ENCODE measurements at places on chromosomes 3 and 15.

DNA sequence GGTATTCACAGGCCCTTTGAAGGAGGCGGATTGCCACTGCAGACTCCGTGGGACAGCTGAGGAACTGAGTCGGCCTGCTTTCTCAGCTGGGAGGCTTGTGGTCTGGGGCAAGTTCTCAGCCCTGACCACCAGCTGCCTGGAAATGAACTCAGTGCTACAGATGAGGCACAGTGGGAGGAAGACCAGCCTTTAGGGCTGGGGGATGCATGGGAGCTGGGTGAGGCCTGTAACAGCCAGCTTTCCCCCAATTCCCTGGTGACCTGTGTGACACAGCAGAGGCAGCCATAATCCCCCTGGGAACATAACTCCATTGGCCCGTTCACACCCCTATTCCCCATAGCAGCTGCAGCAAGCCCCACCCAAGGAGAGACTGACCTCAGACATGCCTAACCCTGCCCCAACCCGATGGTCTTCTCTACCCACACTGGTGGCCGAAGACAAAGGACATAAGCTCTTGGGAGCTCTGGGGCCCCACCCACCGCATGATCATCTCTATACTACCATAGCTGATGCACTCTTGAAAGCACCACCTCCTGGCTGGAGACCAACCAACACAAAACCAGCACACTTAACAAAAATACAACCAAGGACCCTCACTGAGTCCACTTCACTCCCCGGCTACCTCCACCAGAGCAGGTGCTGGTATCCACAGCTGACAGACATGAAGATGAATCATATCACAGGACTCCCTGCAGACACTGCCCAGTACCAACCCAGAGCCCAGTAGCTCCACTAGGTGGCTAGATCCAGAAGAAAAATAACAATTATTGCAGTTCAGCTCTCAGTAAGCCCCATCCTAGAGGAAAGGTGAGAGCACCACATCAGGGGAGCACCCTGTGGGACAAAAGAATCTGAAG is 24.9 kb downstream of the ZMAT3 start:
- DNase-seq = no peak

GRCh38 chr15:84714821-84715220 is 1.1 kb downstream of the SEC11A start:
- no peak for DNase-seq

- DNase-seq = no peak
Observed at GRCh38 chr3:110608566-110608965, 463.1 kb upstream of the NECTIN3 start.

DNA sequence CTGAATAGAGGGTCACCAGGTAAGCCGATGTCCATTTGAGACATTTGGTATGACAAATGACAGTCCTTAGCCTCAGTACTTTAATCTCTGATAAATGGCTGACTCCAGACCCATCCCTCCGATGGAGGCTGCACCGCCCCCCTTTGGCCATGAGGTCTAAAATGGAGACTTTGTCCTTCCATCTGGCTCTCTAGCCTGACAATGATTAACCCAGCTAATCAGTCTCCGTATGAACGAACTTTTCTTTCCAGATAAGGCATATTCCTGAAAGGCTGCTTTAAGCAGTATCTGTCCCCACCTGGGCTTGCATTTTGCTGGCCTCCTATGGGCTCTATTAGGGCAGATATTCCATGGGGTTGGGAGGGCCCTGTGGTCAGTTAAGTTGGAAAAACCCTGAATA is 10.8 kb upstream of the MYZAP start:
- DNase-seq = no peak

DNA sequence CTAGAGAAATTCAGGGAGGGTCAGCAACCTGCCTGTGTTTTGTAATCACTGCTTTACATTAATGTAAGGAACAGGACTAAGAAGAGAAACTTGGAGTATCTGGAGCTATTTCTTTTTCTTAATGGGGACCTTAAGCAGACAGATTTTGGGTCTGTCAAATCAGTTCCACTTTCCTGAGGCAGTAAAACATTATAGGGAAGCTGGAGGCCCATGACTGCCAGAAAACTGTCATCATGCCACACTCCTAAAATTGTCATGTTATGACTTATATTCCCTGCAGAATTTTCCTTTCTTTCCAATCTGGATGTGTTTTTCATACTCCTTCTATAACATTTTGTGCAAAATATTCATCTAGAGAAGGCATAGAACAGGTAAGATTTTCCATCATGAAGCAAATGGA is 28.8 kb downstream of the DGKG start:
- DNase-seq = no peak

Data from HEK293T (cell line).